ENCODE measurements at places on chromosomes 3 and 15.

- no peak for DNase-seq
Observed at GRCh38 chr15:68425428-68426060, 6.4 kb downstream of the ITGA11 start.

DNA sequence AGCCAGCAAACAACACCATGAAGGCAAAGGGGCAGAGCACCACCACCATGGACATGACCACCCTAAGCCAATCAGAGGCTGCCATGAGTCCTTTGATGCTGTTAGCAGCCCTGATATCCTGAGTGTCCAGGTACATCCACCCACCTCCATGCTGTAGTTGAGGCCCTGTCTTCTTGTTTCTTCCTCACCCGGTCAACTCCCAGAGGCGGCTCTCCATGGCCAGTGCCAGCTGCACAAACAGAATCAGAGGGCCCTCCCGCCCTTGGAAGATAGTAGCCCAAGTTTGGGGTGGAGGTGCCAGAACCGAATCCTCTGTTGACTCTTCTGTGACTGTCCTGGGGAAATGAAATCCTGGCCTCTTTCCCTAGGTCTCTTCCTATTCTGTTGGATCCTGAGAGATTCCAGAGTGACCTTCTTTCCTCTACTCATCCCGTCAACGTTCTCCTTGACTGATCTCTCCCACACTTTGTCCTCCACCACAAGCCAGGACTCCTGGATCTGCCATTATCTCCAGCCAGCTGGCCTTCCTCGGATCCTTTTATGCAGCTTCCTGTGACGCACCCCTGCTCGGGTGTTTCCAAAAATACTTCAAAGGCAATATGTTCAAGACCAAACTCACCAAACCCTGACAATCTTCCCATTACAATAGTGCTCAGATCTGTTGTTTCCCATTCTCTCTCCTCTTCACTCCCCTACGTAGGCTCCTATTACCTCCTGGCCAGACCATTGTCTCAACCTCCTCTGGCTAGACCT, 45.4 kb upstream of the DLG1 start:
- no peak for DNase-seq

GRCh38 chr3:99418709-99419108, 219.7 kb upstream of the COL8A1 start:
- DNase-seq, result no peak

- no peak for DNase-seq
Observed at GRCh38 chr3:49327485-49327884, 12.4 kb downstream of the USP4 start.

GRCh38 chr3:155462672-155463071, 169.2 kb upstream of the STRIT1 start:
- no peak for DNase-seq

Data from T47D (cell line).